ENCODE measurements at places on chromosomes 4 and X.

DNA sequence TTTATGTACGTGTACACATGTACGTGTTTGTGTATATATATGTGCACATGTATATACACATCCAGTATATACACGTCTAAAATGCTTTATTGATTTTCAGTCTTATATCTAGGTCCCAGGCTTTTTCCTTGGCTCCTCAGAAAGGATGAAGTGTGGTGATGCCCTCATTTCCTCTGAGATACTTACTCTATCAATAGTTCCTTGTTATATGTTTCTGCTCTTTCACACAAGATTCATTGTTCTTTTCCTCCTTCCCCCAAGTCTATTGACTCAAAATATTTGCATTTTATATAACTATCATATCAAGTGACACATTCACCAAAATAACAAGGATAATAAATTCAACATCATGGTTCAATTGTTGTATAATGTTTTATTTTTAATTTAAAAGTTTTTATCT is 359.2 kb downstream of the EPHA5 start:
- no peak for DNase-seq

DNA sequence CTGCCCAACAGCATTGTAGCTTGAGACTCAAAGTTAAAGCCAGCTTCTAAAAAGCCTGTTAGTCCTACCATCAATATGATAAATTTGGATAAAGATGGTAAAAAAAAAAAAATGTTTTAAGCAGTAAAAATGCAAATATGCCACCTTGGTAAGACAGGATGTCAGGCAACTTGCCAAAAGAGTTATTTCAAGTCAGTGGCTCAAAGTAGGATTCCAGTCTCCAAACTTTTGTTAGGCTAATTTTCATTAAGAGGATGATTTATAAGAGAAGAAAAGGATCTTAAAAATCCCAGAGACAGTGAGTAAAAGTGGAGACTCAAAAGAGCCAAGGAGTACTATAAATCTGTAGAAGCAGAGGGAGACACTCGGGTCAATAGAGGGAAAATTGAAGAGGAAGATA is 47.5 kb downstream of the GASK1B start:
- no peak for DNase-seq

DNA sequence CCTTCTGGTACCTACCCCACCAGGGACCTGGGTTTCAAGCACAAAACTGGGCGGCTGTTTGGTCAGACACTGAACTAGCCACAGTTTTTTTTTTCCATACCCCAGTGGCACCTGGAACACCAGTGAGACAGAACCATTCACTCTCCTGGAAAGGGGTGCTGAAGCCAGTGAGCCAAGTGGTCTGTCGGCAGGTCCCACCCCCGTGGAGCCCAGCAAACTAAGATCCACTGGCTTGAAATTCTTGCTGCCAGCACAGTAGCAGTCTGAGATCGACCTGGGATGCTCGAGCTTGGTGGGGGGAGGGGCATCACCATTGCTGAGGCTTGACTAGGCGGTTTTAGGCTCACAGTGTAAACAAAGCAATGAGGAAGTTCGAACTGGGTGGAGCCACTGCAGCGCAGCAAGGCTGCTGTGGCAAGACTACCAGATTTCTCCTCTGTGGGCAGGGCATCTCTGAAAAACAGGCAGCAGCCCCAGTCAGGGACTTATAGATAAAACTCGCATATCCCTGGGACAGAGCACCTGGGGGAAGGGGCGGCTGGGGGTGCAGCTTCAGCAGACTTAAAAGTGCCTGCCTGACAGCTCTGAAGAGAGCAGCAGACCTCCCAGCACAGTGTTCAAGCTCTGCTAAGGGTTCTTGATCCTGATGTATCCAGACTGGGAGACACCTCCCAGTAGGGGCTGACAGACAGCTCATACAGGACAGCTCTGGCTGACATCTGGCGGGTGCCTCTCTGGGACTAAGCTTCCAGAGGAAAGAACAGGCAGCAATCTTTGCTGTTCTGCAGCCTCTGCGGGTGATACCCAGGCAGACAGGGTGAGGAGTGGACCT is 223.0 kb downstream of the COX18 start:
- DNase-seq = no peak

- DNase-seq = no peak
Observed at GRCh38 chrX:32153585-32153984, 1057.8 kb downstream of the DMD start.

- DNase-seq = no peak
Observed at GRCh38 chr4:64495946-64496345, 86.7 kb upstream of the TECRL start.

DNA sequence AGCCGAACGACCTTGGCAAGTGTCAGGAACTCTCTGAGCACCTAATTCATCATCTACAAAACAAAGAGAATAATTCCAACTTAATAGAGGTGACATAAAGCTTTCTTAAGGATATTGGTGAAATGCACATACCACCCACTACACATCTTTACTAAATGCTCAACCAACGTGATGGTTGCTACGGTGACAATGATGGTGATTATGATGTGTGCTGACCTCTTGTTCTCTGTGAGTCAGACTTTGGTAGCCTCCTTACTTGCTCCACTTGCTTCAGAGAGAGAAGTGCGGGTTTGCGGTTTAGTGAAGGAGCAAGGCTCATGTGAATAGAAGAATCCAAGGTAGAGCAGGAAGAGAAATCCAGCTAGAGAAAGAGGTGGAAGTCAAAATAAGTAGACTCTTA is 52.8 kb upstream of the CLNK start:
- DNase-seq = no peak

All from sciatic nerve (tissue), 2 donors.